ENCODE measurements at places on chromosomes 6 and 20.

DNA sequence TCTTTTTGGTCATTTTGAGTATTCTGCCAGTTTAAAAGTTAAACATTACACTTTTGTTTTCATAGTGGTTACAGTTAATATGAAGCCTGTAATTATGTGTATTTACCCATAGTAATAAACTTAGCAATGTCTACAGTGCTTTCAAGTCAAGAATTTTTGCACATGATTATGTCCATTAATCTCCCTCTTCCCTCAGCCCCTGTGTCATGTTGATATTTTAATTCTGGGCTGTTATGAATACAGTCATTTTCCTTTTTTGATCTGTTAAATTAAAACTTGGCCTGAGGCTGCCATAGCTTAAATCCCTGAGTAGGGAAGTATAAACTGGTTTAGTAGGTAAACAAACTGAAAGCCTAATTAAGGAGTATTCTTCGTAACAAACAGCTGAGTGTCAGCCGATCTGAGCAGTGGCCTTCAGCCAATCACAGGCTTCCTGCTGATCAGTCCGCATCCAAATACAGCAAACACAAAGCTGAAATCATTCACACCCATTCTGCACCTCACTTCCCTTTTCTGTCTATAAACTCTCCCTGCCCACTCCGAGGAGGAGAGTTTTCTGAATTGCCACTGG lies 9.5 kb upstream of the SFT2D1 start:
- H3K36me3 ChIP-seq: no peaks in the 10 kb centered on the region
- no peak overlapping the region for H3K27ac ChIP-seq
- H3K4me1 ChIP-seq: no peaks in the 10 kb centered on the region

- no peaks in the 10 kb centered on the region for H3K27me3 ChIP-seq
- H3K4me3 ChIP-seq: no peak overlapping the region
- no peaks in the 10 kb centered on the region for H3K36me3 ChIP-seq
- H3K27ac ChIP-seq: peak overlapping the region; percentile 56
These were observed 10.6 kb downstream of the NOL4L start for GRCh38 chr20:32574296-32575226.

- no peaks in the 10 kb centered on the region for H3K36me3 ChIP-seq
- H3K27me3 ChIP-seq: no peaks in the 10 kb centered on the region
These were observed 89.7 kb downstream of the FAM50B start for GRCh38 chr6:3938715-3939367.

DNA sequence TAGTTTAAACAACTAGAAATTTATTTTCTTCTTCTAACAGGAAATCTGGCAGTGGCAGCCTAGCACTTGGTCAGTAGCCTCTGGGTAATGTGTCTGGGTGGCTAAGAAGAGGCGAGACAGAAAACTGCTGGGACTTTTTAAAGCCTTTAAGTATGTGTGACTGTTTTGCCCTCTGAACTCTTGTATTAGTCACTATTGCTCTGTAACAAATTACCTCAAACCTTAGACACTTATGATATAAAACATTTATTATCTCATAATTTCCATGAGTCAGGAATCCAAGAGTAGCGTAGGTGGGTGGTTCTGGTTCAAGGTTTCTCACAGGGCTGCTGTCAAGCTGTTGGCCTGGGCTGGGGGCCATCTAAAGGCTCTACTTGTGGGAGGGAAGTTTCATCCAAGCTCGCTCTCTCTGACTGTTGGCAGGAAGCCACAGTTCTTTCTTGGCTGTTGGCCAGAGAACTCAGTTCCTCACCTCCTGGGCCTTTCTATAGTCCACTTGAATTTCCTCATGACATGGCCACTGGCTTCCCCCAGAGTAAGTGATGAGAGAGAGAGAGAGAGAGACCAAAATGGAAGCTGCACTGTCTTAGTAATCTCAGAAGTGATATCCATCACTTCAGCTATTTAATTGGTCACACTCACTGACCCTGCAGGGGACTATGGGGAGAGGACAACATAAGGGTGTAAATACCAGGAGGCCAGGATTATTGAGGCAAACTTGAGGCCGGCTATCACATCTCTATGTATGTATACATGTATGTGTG lies 17.4 kb upstream of the TBC1D22B start:
- DNase-seq: peak; percentile 86
- no peaks in the 10 kb centered on the region for H3K36me3 ChIP-seq
- no peak overlapping the region for H3K4me3 ChIP-seq
- no peaks in the 10 kb centered on the region for H3K27me3 ChIP-seq
- peaks cover 6% of the 10 kb centered on the region for H3K4me1 ChIP-seq

- no peak overlapping the region for H3K4me3 ChIP-seq
- no peak for DNase-seq
- H3K36me3 ChIP-seq: no peaks in the 10 kb centered on the region
- H3K27me3 ChIP-seq: no peaks in the 10 kb centered on the region
These were observed 129.8 kb upstream of the SMLR1 start for GRCh38 chr6:130697271-130697994.

- no peak overlapping the region for H3K27ac ChIP-seq
- no peaks in the 10 kb centered on the region for H3K27me3 ChIP-seq
- no peak overlapping the region for H3K4me3 ChIP-seq
- DNase-seq: no peak
These were observed 1.8 kb upstream of the CST3 start for GRCh38 chr20:23639490-23639958.

GRCh38 chr6:169082817-169083507 lies 170.7 kb downstream of the THBS2 start:
- no peaks in the 10 kb centered on the region for H3K4me1 ChIP-seq
- no peaks in the 10 kb centered on the region for H3K36me3 ChIP-seq
- no peaks in the 10 kb centered on the region for H3K27me3 ChIP-seq
- no peak overlapping the region for H3K4me3 ChIP-seq
- no peak overlapping the region for H3K27ac ChIP-seq

DNA sequence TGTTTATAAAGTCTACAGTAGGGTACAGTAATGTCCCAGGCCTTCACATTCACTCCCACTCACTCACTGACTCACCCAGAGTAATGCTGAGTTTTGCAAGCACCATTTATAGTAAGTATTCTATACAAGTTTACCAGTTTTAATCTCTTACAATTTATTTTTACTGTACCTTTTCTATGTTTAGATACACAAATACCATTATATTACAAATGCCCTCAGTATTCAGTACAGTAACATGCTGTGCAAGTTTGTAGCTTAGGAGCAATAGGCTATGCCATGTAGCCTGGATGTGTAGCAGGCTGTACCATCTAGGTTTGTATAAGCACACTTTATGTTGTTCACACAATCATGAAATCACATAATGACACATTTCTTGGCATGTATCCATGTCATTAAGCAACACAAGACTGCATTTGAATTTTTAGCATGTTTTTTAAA lies 673.6 kb downstream of the CD109 start:
- no peaks in the 10 kb centered on the region for H3K4me1 ChIP-seq
- DNase-seq: no peak
- no peaks in the 10 kb centered on the region for H3K36me3 ChIP-seq

GRCh38 chr6:42971746-42972327 lies 7.1 kb downstream of the PEX6 start:
- DNase-seq: no peak
- H3K4me1 ChIP-seq: peaks cover 16% of the 10 kb centered on the region
- no peaks in the 10 kb centered on the region for H3K36me3 ChIP-seq

DNA sequence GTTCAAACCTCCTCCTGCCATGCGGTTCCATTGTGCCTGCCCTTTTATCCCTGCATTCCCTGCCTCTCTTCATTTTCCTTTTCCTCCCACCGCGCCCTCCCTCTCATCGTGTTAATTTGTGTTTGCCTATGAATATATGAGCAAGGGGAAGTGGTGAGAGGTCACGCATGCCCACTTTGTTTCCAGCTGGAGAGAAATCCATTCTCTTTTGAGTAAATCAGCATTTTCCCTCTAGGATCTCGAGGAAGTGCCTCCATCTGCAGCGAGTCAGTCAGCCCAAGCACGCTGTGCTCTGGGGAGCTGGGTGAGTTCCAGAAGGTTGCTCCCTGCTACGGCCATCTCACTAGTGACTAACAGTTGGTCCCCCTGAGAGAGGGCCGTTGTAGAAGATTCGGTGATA lies 42.9 kb downstream of the CDH26 start:
- H3K4me3 ChIP-seq: no peak overlapping the region
- no peaks in the 10 kb centered on the region for H3K27me3 ChIP-seq
- H3K4me1 ChIP-seq: no peaks in the 10 kb centered on the region
- H3K36me3 ChIP-seq: peaks cover 2% of the 10 kb centered on the region
- no peak for DNase-seq

DNA sequence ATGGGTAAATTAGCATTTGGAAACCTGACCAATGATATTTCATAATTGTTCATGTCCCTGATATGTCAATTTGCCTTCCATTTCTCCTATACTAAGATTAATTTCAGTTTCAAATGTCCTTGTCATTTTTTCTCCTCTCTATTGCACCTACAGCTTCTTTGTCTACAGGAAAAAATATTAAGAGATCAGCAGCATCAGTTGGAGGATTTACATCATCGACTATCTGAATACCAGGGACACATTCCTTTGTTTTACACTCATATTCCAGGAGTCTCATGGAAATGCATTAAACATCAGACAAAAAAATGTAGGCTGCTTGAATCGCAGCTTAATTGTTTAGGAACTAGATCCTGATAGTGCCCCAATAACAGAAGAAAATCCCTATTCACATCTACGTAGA lies 188.2 kb downstream of the PRKN start:
- no peak for DNase-seq
- no peak overlapping the region for H3K27ac ChIP-seq
- no peak overlapping the region for H3K4me3 ChIP-seq
- no peaks in the 10 kb centered on the region for H3K4me1 ChIP-seq

- H3K27me3 ChIP-seq: no peaks in the 10 kb centered on the region
- H3K36me3 ChIP-seq: peaks cover 4% of the 10 kb centered on the region
- no peaks in the 10 kb centered on the region for H3K4me1 ChIP-seq
- DNase-seq: no peak
- no peak overlapping the region for H3K27ac ChIP-seq
- no peak overlapping the region for H3K4me3 ChIP-seq
These were observed 20.5 kb downstream of the NPEPL1 start for GRCh38 chr20:58712806-58713731.

- no peak overlapping the region for H3K4me3 ChIP-seq
- H3K27me3 ChIP-seq: no peaks in the 10 kb centered on the region
- no peaks in the 10 kb centered on the region for H3K36me3 ChIP-seq
- no peak overlapping the region for H3K27ac ChIP-seq
These were observed 96.2 kb upstream of the MPC1 start for GRCh38 chr6:166478782-166479592.

DNA sequence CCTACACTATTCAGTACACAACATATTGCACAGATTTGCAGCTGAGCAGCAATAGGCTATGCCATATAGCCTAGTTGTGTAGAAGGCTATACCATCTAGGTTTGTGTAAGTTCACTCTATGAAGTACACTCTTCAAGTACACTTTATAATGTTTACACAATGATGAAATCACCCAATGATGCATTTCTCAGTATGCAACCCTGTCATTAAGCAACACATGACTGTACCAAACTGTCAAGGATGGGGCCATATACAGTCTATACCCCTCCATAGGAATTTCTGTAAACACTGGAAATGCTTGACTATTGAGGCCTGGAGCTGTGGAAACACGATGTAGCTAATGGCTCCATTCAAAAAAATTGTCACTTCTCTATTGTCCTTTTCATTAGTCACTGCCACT lies 535.4 kb downstream of the EPM2A start:
- no peaks in the 10 kb centered on the region for H3K4me1 ChIP-seq
- no peak overlapping the region for H3K4me3 ChIP-seq
- no peaks in the 10 kb centered on the region for H3K27me3 ChIP-seq
- DNase-seq: no peak
- H3K27ac ChIP-seq: no peak overlapping the region
- H3K36me3 ChIP-seq: no peaks in the 10 kb centered on the region
